Renal cortex interstitium (tissue), 15 donors: ENCODE measurements at places on chromosomes 1 and 21. TPM values are rescaled to one million over a fixed set of nuclear protein-coding genes. Genes with fewer than 3 reads are reported as not detected.

DNA sequence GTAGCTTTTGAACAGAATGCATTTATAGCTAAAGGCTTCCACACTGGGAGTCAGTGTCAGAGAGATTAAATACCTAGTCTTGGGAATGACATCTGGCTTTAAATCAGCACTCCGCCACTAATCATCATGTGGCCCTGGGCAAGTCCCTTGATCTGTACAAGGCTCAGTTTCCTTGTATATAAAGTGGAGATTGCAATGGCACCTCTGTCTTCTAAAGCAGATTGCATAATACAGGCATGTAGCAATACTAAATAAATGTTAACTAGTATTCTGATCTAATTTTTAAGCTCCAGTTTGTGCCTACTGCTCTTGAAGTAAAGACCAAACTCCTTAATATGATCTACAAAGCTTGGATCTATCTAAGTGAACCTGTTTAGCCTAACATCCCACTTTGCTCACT is 249.4 kb downstream of the PLPP3 start:
- no peak for DNase-seq

DNA sequence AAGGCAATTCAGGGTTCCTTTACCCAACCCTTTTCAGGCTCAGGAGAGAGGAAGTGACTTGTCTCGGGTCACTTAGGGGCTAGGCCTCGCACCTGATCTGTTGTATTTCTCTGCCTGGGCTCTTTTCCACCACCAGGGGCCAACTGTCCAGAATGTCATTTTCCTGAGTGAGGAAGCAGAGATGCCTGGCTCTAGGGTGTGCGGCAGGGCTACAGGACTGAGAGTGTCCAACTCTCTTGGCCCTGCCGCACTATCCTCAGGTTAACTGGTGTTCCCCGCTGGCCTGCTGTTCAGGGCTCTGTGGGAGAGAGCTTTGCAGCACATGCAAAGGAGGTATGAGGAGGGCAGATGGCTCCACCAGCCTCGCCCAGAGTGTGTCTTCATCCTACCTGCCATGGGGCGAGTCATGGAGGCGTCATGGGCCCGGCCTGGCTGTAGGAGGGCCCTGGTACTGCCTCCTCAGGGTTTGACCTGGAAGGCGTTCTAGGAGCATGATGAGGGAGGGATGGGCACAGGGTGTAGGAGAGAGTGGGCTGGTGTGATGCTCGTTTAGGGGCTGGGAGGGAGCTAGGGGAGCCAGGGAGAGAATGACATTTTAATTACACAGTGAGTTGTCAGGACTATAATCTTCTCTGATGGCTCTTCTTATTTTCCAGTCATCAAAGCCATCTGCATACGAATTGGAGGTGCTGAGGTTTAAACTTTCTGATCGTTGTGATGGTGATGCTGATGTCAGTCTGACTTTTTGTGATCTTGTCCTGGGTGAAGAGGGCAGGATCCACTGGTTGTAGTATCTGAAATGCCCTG is 128.3 kb downstream of the NOS1AP start:
- DNase-seq: no peak

DNA sequence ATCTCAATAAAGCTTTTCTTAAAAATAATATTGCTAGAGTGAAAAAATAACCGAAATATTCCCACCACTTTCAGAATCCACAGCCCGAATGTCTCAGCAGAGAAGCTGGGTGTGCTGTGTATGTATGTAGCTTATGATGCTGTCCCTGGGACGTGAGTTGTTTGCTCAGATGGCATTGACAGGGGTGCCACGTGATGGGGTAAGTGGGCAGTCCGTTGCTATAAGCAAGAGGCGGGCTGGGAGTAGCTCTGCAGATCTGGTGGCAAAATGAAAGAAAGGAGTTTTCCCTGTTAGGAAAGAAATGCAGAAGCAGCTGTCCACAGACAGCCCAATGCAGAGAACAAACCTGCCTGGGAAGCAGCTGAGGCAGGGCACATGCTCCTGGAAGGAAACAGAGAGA is 3.8 kb upstream of the FAM20B start:
- no peak for DNase-seq

The BSND gene
- polyA plus RNA-seq: 3.3 TPM
